ENCODE measurements at places on chromosomes 16 and 17. TPM values are rescaled to one million over a fixed set of nuclear protein-coding genes. Genes with fewer than 3 reads are reported as not detected.

The SAMD14 gene
- polyA plus RNA-seq: 24.4 TPM

DNA sequence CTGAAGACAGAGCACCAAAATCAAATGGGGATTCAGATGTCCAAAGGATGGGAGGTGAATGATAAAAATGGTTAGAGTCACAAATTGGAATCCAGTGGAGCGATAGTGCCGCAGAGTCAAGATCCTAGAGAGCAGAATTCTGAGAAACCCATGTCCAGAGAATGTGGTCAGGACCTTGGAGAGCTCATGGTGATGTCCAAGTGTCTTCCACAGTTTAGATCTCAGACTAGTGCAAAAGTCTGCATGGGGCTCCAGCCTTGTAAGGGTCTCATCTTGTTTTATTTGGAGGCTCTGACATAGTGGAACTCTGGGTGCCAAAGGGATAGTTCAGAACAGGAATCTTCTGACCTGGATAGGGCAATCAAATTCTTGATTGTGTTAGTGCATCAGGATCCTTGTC lies 245.9 kb upstream of the HSBP1 start:
- no peak for DNase-seq

The COQ7 gene
- polyA plus RNA-seq: 24.8 TPM

DNA sequence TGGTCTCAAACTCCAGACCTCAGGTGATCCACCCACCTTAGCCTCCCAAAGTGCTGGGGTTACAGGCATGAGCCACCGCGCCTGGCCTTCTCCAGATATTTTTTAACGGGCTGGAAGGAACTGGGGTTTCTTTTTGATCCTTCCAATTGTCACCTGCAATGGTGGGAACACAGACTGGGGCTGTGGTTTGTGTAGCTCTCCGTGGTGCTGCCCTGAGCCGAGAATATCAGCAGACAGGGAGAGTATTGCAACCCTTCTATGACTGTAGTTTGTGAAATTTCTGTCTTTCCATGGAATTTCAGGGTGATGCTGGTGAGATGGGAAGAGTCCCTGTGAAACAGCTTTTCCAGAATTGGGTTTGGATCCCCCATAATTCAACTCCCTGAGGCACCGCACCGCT lies 263.5 kb downstream of the ENGASE start:
- no peak for DNase-seq

The NXPH3 gene
- polyA plus RNA-seq: 5.1 TPM

GRCh38 chr16:10658943-10659342 lies 35.8 kb downstream of the TEKT5 start:
- DNase-seq: no peak

- no peak for DNase-seq
Observed at GRCh38 chr17:10172241-10172741, 26.1 kb downstream of the GAS7 start.

GRCh38 chr17:38925263-38925995 lies at the start of gene LASP1NB:
TSS of gene LASP1NB (plus strand) at chr17:38925614.
- peak; percentile 96 for DNase-seq

- DNase-seq: no peak
Observed at GRCh38 chr16:63442246-63442645, 1406.0 kb upstream of the CDH8 start.

The TOP3A gene
- 31.1 TPM for polyA plus RNA-seq

The KIF2B gene
- polyA plus RNA-seq: not detected

The MEIOC gene
- polyA plus RNA-seq: 0.24 TPM

DNA sequence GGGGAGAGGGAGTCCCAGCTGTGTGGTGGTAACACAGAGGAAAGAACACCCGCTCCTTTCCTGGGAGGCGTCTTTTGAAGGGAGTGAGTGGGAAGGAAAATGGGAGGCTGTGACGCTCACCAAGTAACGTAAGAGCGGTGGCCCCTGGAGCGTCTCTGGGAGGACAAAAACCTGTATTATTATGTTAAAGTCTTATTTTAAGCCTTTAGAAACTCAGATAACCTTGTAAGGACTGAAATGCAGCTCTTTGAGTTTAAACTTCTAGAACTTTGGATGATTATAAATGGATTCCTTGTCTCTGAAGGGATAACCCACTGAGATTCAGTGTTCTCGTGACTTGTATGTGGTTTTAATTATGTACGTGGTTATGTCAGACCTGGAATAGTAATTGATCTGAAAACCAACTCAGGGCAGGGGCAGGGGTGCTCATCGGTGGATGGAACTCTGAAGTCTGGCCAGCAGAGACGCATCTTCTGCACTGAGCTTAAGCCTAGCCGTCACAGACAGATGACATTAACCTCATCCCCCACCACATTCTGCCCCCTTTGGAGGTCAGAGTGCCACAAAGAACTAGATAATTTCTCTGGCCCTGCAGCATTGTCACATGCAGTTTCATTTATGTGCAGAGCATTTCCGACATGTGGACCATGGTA lies 41.8 kb upstream of the SLC12A3 start:
- DNase-seq: peak; percentile 42

The TUBB3 gene
- 1,475 TPM for polyA plus RNA-seq

DNA sequence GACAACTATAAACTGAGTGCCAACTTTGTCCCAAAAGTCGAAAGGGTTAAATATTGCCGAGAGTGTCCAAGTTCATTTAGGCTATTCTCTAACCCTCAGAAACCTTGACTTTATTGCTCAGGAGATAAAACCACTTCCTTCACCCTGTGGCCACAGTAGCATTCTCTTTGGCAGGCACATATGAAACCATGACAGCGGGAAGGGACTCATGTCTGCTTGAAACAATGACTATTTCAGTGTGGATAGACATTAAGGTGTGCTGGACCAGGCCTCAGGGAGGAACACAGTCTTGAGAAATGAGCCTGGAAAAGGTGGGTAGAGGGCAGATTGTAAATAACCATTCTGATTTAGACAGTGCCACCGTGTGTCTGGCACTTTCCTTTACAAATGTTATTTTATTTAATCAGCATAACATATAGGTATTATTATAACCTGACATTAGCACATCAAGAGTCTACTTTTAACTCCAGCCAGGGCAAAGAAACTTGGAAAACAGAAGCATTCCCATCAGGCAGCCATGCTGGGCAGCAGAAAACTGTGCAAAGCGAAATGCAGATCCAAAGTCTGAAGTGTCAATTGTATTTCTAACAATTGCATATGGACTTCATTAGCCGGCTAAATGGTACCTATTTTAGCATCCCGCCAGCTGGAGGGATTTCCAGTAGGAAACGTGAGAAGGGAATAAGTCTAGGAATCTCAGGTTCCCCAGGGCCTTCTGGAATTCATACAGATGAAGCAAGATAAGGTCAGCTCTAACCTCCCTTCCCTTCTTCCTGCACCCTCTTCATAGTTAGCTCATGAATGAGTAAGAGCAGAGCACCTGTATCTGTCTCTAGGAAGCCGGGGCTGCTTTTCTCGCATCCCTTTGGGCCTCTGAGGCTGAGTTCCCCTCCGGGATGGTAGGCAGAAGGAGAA lies 212.8 kb upstream of the ELAC2 start:
- DNase-seq: no peak

DNA sequence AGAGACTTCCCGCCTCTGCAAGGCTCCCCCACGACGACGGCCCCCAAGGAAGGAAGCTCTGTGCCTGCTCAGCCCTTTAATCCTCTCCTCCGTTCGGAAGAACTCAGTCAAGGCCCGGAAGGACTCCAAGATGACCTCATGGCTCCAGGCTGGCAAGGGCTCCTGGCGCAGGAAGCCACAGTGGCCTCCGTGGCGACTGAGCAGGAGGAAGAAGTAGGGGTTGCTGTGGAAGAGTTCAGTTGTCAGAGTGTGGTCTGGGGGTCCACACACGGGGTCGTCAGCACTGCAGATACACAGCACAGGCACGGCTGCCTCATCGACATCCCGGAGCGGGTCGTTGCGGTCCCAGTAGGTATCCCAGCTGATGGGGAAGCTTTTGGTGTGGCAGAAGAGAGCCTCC lies 4.2 kb downstream of the ABHD15 start:
- DNase-seq: no peak

The LITAF gene
- polyA plus RNA-seq: 96.6 TPM

DNA sequence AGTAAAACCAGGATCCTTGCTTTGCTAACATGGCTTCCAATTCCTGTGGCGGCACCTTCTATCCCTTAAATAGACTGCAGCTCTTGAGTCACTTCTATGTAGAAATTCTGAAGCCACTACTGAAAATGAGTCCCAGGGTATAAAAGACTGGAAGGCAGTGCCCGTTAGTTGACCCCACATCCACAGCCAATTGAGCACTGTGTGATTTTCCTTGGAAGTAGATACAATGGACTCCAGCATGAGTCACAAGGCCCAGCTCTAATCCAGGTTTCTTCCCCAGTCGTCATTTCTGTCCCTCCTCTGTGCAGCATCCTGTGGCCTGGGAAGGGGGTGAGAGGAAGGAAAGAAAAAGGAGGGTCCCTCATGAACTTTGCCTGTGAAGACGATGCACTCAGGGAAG lies 69.5 kb downstream of the HLF start:
- DNase-seq: peak; percentile 21

The IGF2BP1 gene
- polyA plus RNA-seq: not detected

The SLC6A2 gene
- not detected for polyA plus RNA-seq

The PRSS8 gene
- polyA plus RNA-seq: 8.7 TPM

The EVPLL gene
- not detected for polyA plus RNA-seq

The VPS9D1 gene
- 21.0 TPM for polyA plus RNA-seq

DNA sequence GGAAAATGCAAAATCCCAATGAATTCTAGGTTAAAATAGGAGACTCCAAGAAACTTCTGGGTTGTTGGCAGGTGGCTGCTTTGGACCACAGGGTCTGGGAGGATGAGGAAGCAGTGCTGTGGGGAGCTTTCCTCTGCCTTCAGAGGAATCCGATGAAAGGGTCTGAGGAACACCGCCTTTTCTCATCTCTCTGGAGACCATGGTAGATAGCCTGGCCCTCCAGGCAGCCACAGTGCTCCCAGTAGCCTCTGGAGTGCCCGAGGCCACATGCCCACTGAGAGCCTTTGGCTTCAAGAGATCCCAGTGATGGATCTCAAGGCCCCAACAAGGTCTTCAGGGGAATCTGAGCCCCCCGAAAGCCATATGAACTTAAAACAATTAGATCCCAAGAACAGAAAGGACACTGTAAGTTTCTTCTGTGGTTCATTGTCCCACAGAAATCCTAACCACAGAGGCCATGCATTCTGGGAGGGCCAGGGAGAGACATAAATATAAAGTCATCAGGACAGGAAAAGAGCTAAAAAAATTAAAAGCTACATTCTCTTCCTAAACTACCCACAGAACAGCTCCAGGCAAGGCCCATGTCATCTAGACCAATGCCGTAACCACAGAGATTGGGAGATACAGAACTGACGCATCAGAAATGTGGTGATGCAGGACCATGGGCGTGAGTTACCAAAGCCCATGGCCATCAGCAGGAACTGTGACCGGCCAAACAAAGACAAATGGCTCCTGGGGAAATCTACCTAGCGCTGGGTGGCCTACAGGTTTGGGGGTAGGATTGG lies 24.3 kb downstream of the TK2 start:
- DNase-seq: no peak

The C17orf113 gene
- 2.9 TPM for polyA plus RNA-seq

DNA sequence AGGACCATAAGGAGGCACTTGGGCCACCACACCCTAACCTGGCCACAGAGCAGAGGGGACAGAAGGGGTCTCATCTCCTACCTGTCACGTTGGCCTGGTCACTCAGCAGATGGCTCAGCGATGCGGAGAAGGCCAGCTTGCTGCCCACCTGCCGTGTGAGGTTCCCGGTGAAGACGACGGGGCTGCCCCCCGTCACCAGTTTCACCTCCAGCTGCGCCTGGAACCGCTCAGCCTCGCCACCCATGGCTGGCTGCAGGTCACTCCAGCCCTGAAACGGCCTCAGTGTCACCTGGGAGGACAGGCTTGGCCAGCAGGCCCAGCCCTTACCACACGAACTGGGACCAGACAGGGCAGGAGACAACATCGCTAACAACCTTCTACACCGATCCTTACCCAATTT lies 116.8 kb downstream of the RMI2 start:
- DNase-seq: no peak

DNA sequence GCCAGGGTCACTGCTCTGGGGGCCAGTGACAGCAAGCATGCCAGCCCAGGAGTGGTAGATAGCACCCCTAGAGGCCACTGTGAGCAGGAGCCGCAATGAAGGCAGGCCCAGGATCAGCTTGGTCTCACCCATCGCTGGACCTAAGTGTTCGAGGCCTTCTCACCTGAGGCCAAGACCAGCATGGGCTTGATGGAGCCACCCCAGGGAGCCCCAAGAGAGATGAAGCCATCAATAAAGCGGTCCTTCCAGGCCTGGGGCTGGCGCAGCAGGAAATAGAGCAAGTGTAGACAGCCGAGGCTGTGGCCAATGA lies 1.8 kb downstream of the LCAT start:
- DNase-seq: no peak

GRCh38 chr16:11796227-11797165 lies 562 bp downstream of the ZC3H7A start:
- DNase-seq: no peak

The OTOP2 gene
- not detected for polyA plus RNA-seq

The KRT31 gene
- 0.81 TPM for polyA plus RNA-seq

The SPATA22 gene
- 0.46 TPM for polyA plus RNA-seq

GRCh38 chr16:81514568-81515258 lies 70.1 kb downstream of the CMIP start:
- no peak for DNase-seq

DNA sequence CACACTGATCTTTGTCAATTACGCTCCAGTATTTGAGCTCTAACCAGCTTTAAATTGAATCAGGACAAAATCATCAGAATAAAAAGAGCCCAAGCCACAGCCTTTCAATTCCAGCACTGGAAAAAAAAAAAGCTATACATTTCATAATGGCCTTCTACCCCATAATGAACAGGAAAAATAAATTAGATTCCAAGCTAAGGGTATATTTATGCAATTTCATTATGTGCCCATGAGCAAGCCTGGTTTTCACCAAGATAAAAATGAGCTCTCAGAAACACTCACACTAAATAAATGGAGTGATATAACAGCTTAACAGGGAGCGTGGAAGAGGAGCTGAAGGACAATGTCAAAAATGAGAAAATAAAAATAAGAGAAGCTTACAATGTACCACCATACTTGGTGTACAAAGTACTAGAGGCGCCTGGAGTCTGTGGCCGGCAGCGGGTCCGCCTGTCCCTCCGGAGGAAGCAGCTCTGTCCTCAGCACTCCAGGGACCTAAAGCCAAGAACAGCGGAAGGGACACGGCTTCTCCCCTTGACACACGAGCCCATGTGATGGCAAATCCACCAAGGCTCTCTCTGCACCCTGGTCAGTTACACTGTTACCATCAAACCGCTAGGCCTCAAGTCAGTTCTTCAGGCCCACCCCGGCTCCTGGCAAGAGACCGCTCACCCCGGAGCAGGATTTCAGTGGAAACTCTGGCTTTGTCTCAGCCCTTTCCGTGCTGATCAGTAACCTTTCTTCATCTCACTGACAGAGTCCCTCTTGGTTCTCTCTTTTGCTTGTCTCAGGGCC lies 69.6 kb downstream of the RBFOX3 start:
- no peak for DNase-seq

DNA sequence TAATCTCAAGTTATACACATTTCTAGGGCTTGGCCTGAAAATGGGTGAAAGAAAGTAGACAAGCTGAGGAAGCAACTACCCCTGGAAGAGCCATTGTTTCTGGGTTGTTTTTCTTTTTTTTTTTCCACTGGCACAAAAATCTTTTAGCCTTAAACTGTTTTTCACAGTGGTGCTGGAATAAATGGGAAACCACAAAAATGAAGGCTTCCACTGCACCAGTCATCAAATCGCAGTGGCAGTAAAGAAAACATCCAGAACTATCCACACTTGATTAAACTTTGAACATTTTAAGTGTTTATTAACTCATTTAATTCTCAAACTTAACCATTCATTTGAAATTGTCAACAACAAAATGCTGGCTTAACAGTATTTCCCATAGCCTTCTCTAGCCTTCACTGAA lies 14.3 kb downstream of the CMTM4 start:
- no peak for DNase-seq

The FBRS gene
- polyA plus RNA-seq: 72.1 TPM

GRCh38 chr17:80859002-80859941 lies 132.4 kb upstream of the CHMP6 start:
- peak; percentile 86 for DNase-seq

GRCh38 chr17:78226759-78227454 lies 4.5 kb upstream of the TMEM235 start:
- no peak for DNase-seq

Measured in brain (organoid and tissue), 16 donors.